ENCODE measurements at places on chromosomes 7 and 10. TPM values are rescaled to one million over a fixed set of nuclear protein-coding genes. Genes with fewer than 3 reads are reported as not detected.

DNA sequence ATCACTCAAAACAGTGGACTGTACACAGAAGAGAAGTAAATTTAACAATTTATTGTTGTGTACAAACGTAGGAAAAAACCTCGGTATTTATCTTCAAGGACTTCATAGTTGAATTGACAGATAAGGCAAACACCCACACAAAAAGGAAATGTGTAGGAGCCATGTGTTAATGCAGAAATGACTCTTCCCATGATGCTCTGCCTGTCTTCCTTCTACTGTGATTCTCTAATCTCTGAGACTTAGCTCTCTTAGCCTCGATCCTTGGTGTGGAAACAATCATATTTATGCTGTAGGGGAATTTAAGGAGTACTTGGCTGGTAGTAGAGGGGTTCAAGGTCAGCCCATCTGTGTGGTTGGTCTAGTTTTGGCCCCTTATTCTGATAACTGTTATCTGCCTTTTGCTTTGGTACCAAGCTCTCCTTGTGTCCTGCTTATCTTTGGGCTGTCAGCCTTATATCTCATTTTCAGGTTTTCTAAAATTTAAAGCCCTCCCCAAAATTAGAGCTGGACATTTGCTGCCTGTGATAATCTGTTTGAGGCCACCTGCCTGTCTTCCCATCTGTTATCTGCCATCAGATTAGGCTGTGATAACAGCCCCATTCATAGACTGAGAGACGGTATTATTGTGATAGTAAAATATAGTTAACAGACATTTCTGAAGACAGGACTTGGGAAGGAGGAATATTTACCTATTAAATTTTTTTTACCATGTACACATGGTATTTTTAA, 81.7 kb downstream of the GPR85 start:
- no peak for DNase-seq

DNA sequence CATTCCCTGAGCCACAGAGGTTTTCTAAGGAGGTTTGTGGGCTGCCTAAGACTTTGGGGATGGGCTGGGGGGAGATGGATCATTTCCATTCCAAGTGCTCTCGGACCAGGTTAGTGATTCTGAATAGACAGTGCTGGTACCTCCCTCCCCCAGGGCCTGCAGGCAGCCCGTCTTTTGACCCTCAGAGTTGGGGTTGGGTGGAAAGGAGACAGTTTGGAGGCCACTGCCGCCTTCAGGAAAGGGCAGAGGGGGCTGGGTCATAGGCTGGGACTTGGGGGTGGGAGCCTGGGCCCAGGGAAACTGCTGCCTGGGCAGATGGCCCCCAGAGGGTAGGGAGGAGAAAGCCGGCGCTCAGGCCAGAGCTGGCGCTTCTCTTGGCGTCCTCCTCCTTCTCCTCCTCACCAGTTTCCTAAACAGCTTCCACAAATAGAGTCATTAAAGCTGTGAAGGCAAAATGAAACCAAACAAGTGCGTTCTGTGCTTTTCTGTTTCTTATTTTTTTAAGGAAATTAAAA, 4.4 kb downstream of the UNC5B start:
- DNase-seq: no peak

GRCh38 chr10:123287594-123288247, 133.5 kb downstream of the BUB3 start:
- DNase-seq: no peak

DNA sequence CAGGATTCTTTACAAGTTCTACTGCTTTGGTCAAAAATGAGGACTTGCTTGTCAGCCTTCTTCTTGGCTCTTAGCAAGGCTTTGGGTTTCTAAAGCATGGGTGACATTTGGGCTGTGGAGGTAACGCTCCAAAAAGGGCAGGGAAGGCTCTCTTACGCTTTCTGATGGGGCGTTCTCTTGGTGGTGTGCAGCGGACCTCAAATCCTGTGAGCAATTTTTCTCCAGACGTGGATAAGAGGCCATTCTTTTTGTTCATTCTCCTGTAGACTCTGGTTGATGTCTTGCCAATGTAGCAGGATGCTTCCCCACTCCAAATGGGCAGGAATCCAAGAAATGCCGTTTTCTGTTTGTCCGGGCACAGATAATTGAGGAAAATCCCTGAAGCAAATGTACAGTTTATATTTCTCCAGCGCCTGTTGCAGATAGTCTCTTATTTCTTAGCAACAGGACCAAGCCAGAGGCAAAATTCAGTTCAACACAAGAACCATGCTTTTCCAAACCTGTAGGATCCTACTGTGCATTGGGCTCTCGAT, 138.4 kb upstream of the NFE2L3 start:
- no peak for DNase-seq

GRCh38 chr10:7312488-7312857, 98.4 kb downstream of the SFMBT2 start:
- DNase-seq: no peak

- DNase-seq: no peak
These were observed 282.3 kb downstream of the KLF6 start for GRCh38 chr10:3502673-3503072.

The TECPR1 gene
- 13.9 TPM for total RNA-seq

- no peak for DNase-seq
These were observed 646.2 kb upstream of the SEMA3D start for GRCh38 chr7:85833066-85833465.

The MOGAT3 gene
- total RNA-seq: not detected

The OR2A12 gene
- total RNA-seq: not detected

DNA sequence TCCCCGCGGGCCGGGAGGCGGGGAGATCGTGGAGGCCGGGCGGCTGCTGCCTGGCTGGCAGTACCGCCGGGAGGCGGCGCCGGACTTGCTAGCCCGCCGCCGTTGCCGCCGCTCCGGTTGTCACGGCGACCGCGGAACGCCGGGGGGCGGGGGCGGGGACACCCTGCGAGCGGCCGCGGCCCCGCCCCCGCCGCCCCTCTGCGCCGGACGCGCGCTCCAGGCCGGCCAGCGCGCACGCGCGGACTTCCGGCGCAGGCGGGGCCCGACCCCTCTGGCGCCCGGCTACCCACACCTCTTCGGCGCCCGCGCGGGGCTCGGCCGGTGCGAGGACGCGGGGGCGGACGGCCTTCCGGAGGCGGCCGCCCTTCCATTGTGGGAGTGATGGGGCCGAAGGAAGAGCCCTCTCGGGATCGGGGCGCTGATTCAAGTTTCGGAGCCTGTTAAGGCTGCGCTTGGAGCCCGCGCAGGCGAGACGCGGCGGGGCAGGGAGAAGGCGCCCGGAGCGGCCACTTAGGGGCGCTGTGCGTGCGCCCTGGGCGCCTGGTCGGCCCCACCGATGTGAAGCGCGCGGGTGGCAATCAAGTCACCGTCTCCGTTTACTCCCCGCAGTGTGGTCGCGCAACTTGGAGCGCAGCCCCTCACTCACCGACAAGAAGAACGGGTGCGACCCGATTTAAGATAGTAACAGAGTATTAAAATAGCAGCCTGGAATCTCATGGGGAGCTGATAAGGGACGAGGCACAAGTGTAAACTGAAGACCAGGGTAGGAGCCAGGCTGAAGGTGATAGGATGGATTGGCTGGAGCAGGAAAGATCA, 449 bp upstream of the DPY19L1 start:
- peak; percentile 89 for DNase-seq

- peak; percentile 78 for DNase-seq
These were observed 57.0 kb downstream of the YKT6 start for GRCh38 chr7:44257618-44258422.

DNA sequence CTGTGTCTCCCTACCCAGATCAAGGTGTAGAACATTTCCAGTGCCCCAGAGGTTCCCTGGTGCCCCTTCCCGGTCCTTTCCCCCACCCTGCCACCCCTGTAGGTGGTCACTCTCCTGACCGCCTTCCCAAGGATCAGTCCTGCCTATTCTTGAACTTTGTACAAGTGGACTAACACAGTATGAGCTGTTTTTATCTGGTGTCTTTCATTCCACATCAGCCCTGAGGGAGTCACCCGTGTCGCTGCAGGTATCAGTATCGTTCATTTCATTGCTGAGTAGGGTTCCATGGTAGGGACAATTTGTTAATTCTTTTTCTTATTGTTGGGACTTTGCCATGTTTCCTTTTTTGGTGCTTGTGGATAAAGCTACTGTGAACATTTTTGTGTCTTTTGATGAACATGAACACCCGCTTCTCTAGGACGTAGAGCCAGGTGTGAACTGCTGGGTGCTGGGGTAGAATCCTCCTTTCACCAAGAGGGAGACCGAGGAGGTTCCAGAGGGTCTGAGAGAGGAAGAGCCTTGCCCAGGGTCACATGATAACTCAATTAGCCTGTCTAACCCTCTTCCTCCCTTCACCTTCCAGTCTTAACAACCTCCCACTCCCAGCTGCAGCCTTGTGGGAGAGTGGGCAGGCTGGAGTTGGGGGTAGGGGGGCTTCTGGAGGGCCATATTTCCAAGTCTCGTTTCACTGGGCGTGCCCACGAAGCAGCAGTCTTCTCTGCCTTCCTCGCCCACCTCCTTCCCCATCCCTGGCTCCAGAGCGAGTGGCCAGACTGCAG, 18.0 kb downstream of the PALD1 start:
- DNase-seq: no peak

- no peak for DNase-seq
These were observed 220.8 kb upstream of the NFE2L3 start for GRCh38 chr7:25931156-25931555.

The WNT8B gene
- not detected for total RNA-seq

- DNase-seq: no peak
These were observed 344.5 kb downstream of the RPS24 start for GRCh38 chr10:78378192-78378591.

The ZNF22 gene
- total RNA-seq: 20.5 TPM

DNA sequence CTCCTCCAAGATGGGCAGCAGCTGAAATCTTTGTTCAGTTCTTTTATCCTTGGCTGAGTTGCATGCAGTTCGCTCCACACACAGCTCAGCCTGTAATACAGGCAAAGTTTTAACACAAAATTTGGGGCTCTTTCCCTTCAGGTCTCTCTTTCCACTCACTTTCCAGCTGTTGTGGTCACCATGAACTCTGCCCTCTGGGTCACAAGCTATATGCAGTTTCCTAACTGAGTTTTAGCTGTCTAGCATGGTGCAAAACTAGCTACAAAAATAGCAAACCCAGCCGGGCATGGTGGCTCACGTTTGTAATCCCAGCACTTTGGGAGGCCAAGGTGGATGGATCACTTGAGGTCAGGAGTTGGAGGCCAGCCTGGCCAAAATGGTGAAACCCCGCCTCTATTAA, 53.2 kb downstream of the ABI1 start:
- no peak for DNase-seq

GRCh38 chr10:77011874-77012811, 625.5 kb downstream of the KCNMA1 start:
- DNase-seq: no peak

- no peak for DNase-seq
These were observed 32.2 kb downstream of the ZRANB1 start for GRCh38 chr10:124974131-124974530.

The RELN gene
- total RNA-seq: 8.0 TPM

- no peak for DNase-seq
These were observed 54.9 kb downstream of the TFPI2 start for GRCh38 chr7:93835702-93836101.

- no peak for DNase-seq
These were observed 616.2 kb downstream of the DNAJB6 start for GRCh38 chr7:157952841-157953645.

- no peak for DNase-seq
These were observed at the start of gene JAZF1 for GRCh38 chr7:28180364-28181147. Gene JAZF1 (minus strand): TSS chr7:28180795.

DNA sequence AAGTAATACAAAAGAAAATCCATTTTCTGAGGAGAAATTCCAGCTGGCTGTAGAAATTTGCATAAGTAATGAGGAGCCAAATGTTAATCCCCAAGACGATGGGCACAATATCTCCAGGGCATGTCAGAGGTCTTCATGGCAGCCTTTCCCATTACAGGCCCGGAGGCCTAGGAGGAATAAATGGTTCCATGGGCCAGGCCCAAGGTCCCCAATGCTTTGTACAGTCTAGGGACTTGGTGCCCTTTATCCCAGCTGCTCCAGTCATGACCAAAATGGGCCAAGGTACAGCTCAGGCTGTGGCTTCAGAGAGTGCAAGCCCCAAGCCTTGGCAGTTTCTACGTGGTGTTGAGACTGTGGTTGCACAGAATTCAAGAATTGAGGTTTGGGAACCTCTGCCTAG, 182.5 kb downstream of the GPR158 start:
- no peak for DNase-seq

GRCh38 chr7:157405501-157405900, 68.7 kb downstream of the DNAJB6 start:
- no peak for DNase-seq

DNA sequence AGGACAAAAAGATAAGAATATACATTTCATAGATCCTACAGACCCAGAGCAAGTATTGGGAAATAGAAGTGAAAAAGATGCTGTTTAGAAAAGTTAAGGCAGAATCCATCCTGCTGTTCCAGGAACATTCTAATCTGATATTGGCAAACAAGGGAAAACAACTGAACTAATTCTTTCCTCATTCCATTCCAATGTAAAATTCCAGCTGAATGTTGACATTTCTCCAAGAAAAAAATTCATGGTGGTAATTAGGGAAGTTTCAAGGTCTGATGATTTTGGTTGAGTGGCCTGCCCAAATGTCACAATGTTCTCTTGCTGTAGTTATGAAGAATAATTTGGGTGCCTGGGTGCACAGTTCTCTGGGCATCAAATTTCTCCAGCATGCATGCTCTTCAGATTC, 15.2 kb downstream of the PIP start:
- no peak for DNase-seq

- DNase-seq: no peak
These were observed 37.2 kb upstream of the RAPGEF5 start for GRCh38 chr7:22393913-22394729.

- no peak for DNase-seq
These were observed 217.9 kb downstream of the SFMBT2 start for GRCh38 chr10:7192831-7193361.

The C10orf120 gene
- total RNA-seq: not detected

DNA sequence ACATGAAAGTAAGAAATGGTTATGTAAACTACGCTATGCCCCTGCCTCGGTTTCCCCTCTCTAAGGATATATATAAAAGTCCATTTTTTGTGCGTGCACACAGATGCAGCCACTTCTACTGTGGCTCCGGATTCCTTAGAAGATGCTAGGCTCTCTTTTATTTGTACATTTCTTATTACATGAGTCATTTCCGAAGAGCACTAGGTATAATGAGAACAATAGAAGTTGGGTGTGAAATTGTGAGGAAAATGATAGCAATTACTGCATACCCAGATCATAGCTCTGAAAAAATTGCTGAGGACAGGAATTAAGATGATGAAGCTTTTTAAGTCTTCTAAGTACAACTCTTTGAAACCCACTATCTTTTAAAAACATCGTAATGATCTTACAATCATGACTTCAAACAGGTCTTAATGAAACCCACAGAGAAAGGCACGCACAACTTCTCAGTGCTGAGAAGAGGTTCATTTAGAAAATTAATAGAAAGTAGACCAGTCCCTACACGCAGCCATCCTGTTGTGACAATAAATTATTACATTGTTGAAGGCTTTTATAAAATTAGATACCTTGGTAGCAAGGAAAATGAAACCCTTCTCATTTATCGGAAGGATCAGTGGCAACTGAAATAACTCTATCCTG, 96.2 kb upstream of the FGFR2 start:
- DNase-seq: no peak

Measured in right atrium auricular region (tissue), 2 donors.